CD4-positive, alpha-beta T cell treated with Interleukin-15 for 1 hour (primary cell): ENCODE measurements at places on chromosomes 1 and 21.

DNA sequence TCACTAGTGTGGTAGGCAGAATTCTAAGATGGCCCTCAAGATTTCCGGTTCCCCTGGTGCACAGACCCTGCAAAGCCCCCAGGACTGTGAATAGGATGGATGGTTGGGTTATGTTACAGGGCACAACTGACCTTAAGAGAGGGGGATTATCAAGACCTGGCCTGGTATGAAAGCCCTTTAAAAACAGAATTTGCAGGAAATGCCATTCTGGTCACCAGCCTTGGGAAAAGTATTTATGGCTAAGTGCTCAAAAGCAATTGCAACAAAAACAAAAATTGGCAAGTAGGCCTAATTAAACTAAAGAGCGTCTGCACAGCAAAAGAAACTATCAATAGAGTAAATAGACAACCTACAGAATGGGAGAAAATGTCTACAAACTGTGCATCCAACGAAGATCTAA, 144.7 kb upstream of the EDN2 start:
- DNase-seq = no peak

- DNase-seq = no peak
These were observed 97.5 kb downstream of the MRPS6 start for GRCh38 chr21:34170886-34171285.

- no peak for DNase-seq
These were observed 49.5 kb upstream of the SLC19A1 start for GRCh38 chr21:45591619-45592207.

GRCh38 chr1:6491480-6491962, at the start of gene PLEKHG5:
TSS of gene PLEKHG5 (minus strand) at chr1:6491667. CDS start at chr1:6477571, 14,096 bp downstream.
- DNase-seq = no peak

GRCh38 chr1:64502931-64503330, 33.0 kb downstream of the CACHD1 start:
- DNase-seq = no peak

DNA sequence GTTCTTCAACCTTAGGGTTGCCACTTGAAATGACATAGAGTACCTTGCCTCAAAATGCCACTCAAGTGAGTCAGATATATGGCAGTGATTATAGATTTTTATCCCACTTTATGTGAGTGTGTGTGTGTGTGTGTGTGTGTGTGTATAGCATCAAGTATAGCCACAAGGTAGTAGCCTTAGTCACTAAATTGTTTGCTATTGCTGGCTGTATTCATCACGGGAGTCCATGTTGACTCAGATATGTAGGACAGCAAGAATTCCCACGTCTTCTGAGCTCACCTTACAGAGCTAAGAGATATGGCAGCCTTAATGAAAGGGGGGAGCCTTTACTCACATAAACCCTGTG, 9.3 kb downstream of the ETS2 start:
- DNase-seq = no peak

DNA sequence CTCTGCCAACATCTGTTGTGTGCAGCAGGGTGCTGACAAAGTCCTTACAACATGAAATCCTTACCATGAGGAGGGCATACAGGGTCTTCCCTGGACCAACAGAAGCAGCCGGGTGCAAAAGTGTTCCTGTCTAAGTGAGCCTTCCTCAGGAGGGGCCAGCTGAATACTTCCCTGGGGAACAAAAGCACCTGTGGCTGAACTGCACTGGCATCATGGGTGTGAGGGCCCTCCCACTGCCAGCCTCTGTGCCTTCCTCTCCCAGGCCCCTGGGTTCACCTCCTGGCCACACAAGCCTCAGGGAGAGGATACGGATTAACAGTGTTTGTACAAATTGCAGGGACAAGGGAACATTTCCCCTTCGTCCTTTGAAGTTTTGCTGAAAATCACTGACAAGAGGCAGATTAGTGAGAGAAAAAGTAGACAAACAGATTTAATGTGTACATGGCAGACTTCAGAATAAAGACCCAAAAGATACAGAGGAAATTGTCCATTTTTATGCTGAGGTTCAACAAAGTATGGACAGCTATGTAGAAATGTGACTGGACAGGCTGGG, 91.0 kb upstream of the PPM1J start:
- DNase-seq = no peak

DNA sequence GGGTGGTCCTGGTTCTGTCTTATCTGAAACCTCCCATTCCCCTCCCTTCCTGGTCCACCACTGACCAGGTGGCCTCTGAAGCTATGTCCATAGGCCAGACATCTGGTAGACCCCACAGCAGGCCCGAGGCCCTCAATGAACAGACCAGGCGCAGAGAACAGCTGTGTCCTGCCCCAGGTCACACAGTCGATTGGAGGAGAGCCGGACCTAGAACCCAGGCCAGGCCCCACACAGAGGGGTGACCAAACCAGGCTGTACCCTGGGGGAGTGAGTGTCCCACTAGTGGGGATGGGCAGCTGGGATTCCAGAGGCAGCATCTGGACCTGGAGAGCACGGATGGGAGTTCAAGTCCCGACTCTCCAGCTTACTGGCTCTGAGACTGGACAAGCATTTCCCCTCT, 29.2 kb downstream of the RNU1-1 start:
- DNase-seq = no peak

DNA sequence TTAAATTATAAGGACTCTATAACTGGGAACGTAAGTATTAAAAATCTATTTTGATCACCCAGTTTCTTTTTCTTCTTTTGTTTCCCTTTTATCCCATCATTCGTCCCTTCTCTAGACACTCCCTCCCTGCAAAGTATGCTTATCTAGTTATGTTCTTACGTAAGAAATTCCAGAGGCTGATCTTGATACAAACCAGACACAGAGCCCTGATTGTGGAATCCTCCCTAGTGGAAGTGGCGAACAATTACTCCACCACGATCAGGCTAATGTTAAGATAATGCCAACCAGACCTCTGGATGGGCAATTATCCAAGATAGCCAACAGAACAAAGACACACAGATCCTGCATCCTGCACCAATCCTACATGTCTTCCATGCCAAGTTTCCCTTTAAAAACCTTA, 1557.4 kb downstream of the PLA2G4A start:
- DNase-seq = no peak

GRCh38 chr1:15244813-15245212, 2.2 kb upstream of the FHAD1 start:
- no peak for DNase-seq

DNA sequence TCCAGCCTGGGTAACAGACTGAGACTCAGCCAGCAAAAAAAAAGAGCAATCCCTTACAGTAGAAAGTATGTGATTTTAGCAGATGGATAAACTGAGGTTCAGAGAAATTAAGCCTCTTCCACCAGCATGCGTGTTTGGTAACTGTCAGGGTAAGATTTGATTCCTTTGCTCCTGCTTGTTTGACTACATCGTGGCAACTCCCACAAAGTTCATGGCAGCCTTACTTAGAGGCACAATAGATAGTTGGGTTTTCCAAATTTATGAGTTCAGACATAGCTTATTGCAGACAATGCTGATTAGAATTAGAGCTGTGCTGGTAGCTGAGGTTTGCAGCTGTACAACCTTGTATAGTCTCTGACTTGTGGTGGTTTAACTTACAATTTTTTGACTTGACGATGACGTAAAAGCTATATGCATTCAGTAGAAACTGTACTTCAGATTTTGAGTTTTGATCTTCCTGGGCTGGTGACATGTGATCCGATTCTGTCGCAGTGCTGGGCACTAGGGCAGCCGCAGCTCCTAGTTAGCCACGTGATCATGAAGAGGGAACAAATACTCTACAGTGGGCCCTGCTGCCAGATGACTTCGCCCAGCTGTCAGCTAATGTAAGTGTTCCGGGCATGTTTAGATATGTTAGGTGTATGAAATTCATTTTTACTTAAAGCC, 167.8 kb downstream of the DHRS3 start:
- DNase-seq = no peak

- DNase-seq = no peak
These were observed 277.5 kb upstream of the ADAMTS5 start for GRCh38 chr21:27244352-27244751.

DNA sequence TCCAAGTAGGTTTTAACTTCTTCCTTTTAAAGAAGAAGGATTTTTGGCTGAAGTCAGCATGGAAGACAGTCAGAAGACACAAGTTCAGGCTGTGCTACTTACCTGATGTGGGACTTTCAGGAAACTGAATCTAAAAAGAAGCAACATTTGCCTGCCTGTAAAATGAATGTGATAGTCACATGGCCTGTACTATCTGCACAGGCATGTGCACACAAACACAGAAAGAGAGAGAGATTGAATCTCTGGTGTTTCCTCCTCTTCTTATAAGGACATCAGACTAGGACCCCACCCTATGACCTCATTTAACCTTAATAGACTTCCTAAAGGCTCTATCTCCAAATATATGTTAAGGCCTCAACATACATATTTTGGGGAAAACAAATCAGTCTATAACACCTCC, 542.9 kb downstream of the PLPP3 start:
- DNase-seq = no peak

- DNase-seq = peak; percentile 24
These were observed at the start of gene GPR153 for GRCh38 chr1:6260961-6261614. TSS of gene GPR153 (minus strand) at chr1:6261098. CDS start at chr1:6254905, 6,193 bp downstream.

GRCh38 chr21:46035809-46036695, 54.5 kb downstream of the COL6A1 start:
- peak; percentile 13 for DNase-seq

DNA sequence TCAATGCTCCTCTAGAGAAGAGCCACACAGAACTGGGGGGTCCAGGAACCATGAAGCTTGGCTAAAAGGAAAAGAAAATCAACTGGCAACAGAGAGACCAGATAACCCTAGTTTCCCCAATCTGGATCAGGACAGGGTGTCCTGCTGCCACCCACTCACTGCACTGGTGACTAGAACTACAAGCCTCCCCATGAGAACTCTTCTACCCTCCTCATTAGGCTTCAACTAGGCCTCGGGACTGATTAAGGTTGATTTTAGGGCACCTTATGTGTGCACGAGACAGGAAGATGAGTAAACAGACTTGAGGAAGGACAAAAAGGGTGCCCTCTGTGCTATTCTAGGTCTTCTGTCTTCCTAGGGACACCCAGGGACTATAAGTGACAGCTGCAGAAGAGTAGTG, 2.3 kb upstream of the SF3B4 start:
- DNase-seq = no peak

- no peak for DNase-seq
These were observed 3.0 kb downstream of the CCDC17 start for GRCh38 chr1:45620588-45621500.

DNA sequence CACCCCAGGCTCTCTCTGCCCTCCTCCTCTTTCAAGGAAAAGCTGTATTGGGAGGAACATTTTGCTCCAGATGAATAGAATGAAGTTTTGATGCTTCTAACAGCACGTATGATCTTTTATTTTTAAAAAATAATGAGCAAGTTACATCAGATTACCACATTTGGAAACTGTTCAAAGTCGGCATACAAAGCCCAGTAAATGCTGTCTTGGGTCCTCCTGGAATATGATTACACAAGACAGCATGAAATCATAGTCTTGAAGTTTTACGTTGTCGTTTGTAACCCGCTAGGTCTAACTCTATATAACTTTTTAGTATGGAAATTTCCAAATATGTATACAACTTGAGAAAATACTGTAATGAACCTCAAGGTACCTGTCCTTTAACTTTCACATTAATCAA, 385.6 kb downstream of the HLX start:
- no peak for DNase-seq

- DNase-seq = peak; percentile 93
These were observed at the start of gene PRKCZ for GRCh38 chr1:2049718-2050431. TSS of gene PRKCZ (plus strand) at chr1:2050411. CDS start at chr1:2050631, 220 bp downstream.

GRCh38 chr1:29171089-29171488, 10.6 kb downstream of the SRSF4 start:
- DNase-seq = no peak

DNA sequence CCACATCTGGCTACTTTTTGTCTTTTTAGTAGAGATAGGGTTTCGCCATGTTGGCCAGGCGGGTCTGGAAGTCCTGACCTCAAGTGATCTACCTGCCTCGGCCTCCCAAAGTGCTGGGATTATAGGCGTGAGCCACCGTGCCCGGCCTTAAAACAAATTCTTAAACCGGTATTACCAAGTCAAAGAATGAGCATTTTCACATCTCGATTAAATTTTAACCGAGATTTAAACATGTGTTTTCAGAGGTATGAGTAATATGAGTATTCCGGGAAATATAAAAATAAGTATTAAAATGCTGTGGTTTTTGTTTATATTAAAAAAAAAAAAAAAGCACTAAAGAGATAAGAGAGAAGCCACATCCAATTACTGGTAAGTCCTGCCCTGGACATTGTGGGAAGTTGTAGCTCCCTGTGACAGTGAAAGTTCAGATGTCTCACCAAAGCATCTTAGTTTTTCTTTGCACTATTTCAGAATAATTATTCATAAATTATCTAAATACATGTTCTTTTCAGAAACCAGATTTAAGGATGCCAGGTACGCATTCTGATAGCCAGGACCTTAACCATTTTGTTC, 24.9 kb downstream of the ZNF281 start:
- DNase-seq = no peak

- DNase-seq = no peak
These were observed 853.5 kb upstream of the TMPRSS15 start for GRCh38 chr21:19256934-19257660.

- no peak for DNase-seq
These were observed 44.2 kb downstream of the TMEM53 start for GRCh38 chr1:44630116-44630515.

DNA sequence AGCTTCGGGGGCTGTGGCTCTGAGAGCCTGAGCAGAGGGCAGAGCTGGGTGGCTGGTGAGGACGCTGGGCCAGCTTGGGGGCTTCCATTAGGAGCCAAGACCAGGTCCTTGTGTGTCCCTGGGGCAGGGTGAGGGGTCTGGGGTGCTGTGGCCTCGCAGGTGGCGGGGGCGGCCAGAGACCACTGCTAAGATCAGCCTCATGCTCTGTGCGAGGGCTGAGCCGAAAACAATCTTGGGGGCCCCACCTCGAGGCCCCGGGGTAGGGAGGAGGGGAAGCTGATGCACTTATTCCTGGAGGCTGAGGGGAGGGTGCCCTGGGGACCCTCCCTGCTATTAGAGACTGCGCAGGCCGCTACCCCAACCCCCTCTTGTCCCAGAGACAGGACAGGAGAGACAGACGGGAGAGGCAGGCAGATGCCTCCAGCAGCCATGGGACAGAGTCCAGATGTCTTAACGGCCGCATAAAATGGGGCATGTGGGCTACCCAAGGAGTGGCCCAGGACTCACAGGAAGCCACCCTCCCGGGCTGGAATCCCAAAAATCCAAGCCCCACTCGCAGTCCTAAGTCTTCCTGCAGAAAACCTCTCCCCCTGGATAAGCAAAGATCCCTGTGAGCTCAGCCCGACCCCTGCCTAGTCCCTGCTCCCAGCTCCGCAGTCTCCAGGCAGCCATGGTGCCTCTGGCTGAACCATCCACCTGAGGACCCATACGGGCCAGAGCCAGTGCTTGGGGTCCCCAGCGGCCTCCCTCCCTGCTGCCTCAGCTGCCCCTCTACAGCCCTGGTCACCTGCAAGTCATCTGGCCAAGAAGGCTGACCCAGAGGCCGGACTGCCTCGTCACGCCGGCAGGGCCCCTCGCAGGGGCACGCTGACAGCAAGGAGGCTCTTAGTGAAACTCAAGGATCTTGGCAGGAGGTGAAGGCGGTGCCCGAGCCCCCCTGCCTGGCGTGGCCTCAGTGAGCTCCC, 43.6 kb upstream of the COL18A1 start:
- DNase-seq = no peak

- DNase-seq = no peak
These were observed 7.6 kb upstream of the PLEKHA6 start for GRCh38 chr1:204367193-204367858.

- no peak for DNase-seq
These were observed 605.8 kb upstream of the ADAMTS5 start for GRCh38 chr21:27572696-27573095.

- DNase-seq = peak; percentile 28
These were observed 33.5 kb upstream of the RNF19B start for GRCh38 chr1:32998064-32998463.

GRCh38 chr1:219427989-219428388, 184.9 kb downstream of the ZC3H11B start:
- no peak for DNase-seq
